ENCODE measurements at places on chromosomes 1 and 21.

DNA sequence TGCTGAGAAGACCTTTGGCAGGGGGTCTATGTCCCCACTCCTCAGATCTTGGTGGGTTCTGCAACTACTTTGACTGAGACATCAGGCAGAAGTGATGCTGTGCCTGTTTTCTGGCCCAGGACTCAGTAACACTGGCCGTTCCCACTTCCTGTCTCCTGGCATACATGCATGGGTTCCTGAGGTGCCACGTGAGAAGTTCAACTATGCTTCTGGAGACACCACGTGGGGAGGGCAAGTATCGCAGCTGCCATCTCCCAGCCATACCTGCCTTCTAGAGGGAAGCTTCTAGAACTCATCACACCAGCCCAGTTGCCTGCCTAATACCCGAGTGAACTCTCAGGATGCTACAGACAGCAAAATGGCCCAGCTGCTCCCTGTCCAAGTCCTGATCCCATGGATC lies 65.8 kb downstream of the TRABD2B start:
- peak; percentile 20 for DNase-seq

GRCh38 chr1:234401658-234402057 lies 28.4 kb downstream of the COA6 start:
- DNase-seq, result no peak

GRCh38 chr1:209652121-209652735 lies at the start of gene LAMB3:
Gene LAMB3, minus strand, starts transcription at chr1:209652425. Its CDS starts 1,481 bp downstream, at chr1:209650944.
- DNase-seq, result no peak

DNA sequence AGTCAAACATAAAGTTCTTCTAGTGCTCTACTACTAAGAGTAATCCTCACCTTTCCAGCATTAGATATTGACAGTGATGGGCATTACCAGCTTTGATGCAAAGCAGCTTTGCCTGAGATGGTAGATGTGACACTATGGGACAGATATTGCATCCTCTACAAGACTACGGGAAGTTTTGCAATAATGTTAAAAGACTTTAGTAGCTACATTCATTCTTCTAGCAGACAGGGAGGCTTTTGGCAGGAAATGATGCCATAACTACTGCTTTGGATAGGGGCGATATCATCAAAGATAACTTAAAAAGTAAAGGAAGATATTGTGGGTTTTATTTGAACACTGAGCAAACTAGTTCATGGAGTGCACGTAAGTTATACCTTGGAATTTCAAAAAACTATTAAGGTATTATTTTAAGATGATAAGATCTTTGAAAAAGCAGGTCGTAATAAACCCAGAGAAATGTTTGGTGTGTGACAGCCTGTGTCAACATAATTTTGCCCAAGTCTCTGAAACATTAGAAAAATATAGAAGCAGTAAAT lies 368.3 kb upstream of the TMPRSS15 start:
- no peak for DNase-seq
